Endothelial cell (in vitro differentiated cells): ENCODE measurements at places on chromosomes 4 and X. TPM values are rescaled to one million over a fixed set of nuclear protein-coding genes. Genes with fewer than 3 reads are reported as not detected.

DNA sequence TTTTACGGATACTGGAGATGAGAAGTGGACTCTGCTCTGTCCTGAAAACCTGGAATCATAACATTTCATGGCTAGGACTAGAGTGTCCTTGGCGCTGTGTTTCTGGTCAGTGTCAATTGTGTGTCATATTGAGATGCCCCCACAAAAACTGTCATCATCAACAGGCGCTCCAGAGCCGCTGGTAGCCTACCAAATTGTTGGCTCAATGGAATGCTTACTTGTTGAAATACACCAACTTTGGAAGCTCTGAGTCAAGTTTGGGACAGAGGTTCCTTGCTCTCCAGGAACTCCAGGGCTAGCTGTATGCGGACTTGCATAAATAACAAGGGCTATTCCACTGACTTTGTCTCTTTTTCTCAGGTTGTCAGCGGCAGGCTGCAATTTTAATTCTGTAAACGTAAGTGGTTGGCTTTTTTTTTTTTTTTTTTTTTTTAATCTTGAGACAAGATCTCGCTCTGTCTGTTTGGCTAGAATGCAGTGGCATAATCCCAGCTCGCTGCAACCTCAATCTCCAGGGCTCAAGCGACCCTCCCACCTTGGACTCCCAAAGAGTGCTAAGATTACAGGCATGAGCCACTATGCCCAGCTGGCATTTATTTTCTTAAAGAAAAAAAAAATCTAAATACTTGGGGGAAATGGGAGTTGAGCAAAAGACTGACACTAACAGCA, 871 bp upstream of the HPGD start:
- no peaks in the 10 kb centered on the region for H3K36me3 ChIP-seq
- peak overlapping the region; percentile 92 for H3K4me3 ChIP-seq
- H3K27ac ChIP-seq: peak overlapping the region; percentile 41
- peaks cover 14% of the 10 kb centered on the region for H3K4me1 ChIP-seq
- H3K27me3 ChIP-seq: peaks cover 1% of the 10 kb centered on the region

GRCh38 chrX:104913348-104913747, 307.1 kb downstream of the TEX13A start:
- DNase-seq: no peak
- H3K36me3 ChIP-seq: no peaks in the 10 kb centered on the region
- no peaks in the 10 kb centered on the region for H3K27me3 ChIP-seq

NMU gene
- 6.3 TPM for total RNA-seq

- H3K27ac ChIP-seq: no peak overlapping the region
- H3K36me3 ChIP-seq: no peaks in the 10 kb centered on the region
- H3K27me3 ChIP-seq: peaks cover 3% of the 10 kb centered on the region
- no peak overlapping the region for H3K4me3 ChIP-seq
These were observed 210.4 kb downstream of the KLHL4 start for GRCh38 chrX:87728024-87728423.

- H3K4me1 ChIP-seq: no peaks in the 10 kb centered on the region
- no peak overlapping the region for H3K27ac ChIP-seq
- H3K4me3 ChIP-seq: no peak overlapping the region
These were observed 60.9 kb downstream of the LEF1 start for GRCh38 chr4:108107729-108108382.

DNA sequence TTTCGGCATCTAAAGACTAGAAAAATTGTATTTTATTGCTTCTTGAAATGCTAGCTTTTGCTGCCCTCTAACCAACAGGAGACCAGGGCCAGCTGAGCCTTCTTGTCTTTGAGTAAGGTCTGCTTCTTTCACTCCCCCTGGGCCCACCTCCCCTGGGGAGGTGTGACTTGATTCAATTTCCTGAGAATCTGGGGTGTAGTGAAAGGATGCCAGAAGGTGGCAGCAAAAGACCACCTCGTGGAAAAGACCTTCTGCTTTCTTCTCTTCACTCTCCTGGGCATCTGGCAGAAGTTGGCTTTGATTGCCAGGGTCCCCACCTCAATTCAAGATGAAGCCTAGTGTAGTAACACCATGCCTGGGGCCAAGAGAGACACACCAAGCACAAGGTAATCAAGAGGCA, 96.5 kb upstream of the MAOA start:
- peaks cover 2% of the 10 kb centered on the region for H3K27me3 ChIP-seq
- H3K4me1 ChIP-seq: no peaks in the 10 kb centered on the region
- H3K4me3 ChIP-seq: no peak overlapping the region
- DNase-seq: peak; percentile 48

RXFP1 gene
- not detected for total RNA-seq

NXT2 gene
- total RNA-seq: 9.5 TPM

GRCh38 chr4:158253350-158253980, 43.2 kb downstream of the TMEM144 start:
- H3K36me3 ChIP-seq: no peaks in the 10 kb centered on the region
- H3K27me3 ChIP-seq: peaks cover 2% of the 10 kb centered on the region
- H3K4me1 ChIP-seq: peaks cover 18% of the 10 kb centered on the region
- DNase-seq: peak; percentile 66
- no peak overlapping the region for H3K4me3 ChIP-seq

GRCh38 chrX:53223068-53223693, 1.8 kb downstream of the KDM5C start:
- DNase-seq: no peak
- peak overlapping the region; percentile 97 for H3K4me3 ChIP-seq
- H3K4me1 ChIP-seq: peaks cover 34% of the 10 kb centered on the region
- no peaks in the 10 kb centered on the region for H3K27me3 ChIP-seq
- H3K27ac ChIP-seq: no peak overlapping the region
- no peaks in the 10 kb centered on the region for H3K36me3 ChIP-seq

GJB1 gene
- total RNA-seq: not detected

DNA sequence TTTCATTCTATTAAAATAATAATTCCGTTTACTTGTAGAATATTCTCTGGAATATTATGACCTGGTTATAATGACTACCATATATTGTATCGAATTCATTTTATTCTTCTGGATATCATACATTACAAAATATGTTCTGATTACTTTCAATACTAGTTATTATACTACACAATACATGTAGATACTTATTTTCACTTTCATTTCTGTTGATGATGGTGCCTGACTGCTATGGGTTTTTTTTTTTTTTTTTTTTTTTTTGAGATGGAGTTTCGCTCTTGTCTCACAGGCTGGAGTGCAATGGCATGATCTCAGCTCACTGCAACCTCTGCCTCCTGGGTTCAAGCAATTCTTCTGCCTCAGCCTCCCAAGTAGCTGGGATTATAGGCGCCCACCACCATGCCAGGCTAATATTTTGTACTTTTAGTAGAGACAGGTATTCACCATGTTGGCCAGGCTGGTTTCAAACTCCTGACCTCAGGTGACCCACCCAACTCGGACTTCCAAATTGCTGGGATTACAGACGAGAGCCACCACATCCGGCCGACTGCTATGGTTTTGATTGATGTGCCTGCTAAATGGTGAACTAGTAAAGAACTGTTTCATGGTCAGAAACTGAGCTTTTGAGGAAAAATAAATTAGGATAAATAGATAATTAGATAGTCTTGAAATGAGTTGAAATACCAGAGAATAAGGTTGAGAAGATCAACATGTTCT, 39.5 kb downstream of the PCDH10 start:
- DNase-seq: no peak
- H3K27ac ChIP-seq: no peak overlapping the region
- H3K27me3 ChIP-seq: no peaks in the 10 kb centered on the region
- H3K36me3 ChIP-seq: no peaks in the 10 kb centered on the region
- H3K4me1 ChIP-seq: no peaks in the 10 kb centered on the region
- H3K4me3 ChIP-seq: no peak overlapping the region

- H3K27ac ChIP-seq: no peak overlapping the region
- DNase-seq: no peak
- H3K4me1 ChIP-seq: peaks cover 20% of the 10 kb centered on the region
- no peaks in the 10 kb centered on the region for H3K36me3 ChIP-seq
These were observed 188.3 kb downstream of the RAPGEF2 start for GRCh38 chr4:159291176-159291575.
